ENCODE measurements at places on chromosomes 12 and 14.

DNA sequence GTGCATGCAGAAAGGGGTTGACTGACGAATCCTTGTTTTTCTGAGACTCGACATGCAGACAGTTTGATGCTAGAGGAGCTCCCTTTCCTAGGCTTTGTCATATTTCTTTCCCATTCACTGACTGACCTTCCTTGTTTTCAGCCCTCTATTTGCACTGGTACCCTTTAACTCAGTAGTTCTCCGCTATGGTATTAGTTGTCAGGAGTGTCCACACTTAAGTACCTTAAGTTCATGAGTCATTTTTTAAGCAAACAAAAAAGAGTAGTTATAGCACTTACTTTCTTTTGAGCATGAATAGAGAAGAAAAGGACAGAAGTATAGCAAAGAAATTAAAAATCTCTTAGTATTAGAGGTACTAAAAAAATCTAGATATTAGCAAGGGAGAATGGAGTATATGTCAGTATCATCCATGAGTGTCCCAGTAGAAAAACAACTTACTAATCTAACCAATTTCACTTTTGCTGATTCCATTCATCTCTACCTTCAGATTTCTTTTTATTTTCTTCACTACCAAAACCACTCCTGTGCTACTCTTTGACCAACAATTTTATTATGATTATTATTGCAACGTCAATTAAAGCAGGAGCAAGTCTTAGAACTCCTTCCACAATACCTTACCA, 8.3 kb downstream of the ATP2B1 start:
- no peak for DNase-seq

DNA sequence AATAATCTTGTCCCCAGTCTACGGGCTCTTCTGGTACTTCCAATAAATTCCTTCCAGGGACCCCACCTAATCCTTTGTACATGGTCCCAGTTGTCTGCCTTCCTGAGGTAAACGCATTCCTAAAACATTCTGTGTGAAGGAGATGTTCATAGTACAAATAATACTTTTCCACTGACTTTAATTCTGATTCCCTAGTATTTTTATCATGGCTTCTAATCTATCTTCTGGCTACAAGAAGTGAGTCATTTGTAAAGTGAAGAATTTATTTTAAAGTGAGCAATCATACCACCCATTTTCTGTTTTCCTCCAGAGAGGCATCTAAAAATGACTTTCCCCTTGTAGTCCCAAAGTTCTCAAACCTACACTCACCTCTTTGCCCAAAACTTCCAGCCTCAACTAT, 65.9 kb upstream of the NUDT4 start:
- DNase-seq = no peak

DNA sequence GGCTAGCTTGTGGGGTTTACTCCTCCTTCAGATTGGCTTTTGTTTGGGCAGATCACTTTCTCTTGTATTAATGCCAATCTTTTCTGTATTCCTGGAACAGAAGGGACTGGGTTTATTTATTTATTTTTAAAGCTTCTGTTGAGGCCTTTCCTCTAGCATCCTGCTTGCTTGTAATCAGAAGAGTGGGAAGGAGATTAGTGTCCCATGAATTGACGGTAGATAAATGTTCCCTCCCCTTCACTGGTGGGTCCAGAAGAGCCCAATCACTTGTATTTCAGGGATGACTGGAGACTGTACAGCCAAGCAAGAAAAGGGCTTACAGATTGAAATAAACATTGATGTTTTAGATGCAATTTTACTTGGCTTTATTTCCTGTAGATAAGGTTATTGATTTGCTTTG, 71.0 kb downstream of the LIN52 start:
- no peak for DNase-seq

DNA sequence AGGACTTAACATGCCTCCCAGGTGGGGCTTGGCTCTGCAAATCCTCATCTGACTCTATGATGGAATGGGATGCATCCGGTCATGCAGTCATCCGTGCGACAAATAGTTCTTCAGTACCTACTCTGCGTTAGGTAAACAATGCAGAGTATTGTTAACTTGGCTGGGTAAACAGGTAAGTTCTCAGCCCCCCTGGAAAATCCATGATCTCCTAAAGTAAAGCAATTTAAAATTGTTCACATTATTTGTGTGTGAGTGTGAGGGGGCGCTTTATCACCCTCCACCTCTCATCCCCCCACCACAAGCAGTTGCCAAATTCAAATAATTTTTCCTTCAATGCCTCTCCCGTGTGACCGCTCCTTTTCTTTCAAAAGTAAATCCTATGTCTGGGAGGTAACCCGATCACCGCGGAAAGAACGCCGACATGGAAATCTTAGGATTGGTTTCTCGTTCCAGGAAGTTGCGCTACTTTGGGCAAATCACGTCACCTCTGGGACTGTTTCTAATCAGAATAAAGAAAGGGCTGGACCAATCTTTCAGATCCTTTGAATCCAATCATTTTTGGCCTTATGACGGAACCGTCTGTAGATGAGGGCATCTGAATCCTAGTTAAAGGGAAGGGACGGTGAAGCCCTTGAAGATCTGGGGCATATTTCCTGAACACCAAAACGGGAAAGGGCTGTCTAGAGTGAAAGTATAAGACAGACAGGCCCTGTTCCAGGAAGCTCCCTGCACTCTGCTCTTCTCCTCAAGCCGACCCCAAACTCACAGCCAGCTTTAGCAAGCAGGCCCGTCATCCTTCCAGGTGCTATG, 44.0 kb upstream of the SINHCAF start:
- no peak for DNase-seq

GRCh38 chr12:55653031-55653430, 16.3 kb downstream of the OR10P1 start:
- no peak for DNase-seq

DNA sequence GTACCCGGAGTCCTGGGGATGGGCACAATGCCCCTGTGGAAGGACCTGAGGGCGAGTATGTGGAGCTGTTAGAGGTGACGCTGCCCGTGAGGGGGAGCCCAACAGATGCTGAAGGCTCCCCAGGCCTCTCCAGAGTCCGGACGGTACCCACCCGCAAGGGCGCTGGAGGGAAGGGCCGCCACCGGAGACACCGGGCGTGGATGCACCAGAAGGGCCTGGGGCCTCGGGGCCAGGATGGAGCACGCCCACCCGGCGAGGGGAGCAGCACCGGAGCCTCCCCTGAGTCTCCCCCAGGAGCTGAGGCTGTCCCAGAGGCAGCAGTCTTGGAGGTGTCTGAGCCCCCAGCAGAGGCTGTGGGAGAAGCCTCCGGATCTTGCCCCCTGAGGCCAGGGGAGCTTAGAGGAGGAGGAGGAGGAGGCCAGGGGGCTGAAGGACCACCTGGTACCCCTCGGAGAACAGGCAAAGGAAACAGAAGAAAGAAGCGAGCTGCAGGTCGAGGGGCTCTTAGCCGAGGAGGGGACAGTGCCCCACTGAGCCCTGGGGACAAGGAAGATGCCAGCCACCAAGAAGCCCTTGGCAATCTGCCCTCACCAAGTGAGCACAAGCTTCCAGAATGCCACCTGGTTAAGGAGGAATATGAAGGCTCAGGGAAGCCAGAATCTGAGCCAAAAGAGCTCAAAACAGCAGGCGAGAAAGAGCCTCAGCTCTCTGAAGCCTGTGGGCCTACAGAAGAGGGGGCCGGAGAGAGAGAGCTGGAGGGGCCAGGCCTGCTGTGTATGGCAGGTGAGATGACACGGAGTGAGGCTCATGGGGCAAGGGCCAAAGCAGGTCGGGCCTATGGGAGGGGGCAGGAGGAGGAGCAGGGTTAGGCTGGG, 4.5 kb downstream of the ARHGEF40 start:
- no peak for DNase-seq

GRCh38 chr12:117966511-117966910, 2.3 kb downstream of the KSR2 start:
- DNase-seq = no peak

GRCh38 chr12:132329036-132329719, at the start of gene GALNT9:
Gene GALNT9, minus strand, starts transcription at chr12:132329589. Its CDS starts 386 bp downstream, at chr12:132329203.
- DNase-seq = no peak

GRCh38 chr14:94038510-94038909, 12.4 kb downstream of the OTUB2 start:
- no peak for DNase-seq

GRCh38 chr14:61322011-61322798, 826 bp downstream of the PRKCH start:
- DNase-seq = no peak

DNA sequence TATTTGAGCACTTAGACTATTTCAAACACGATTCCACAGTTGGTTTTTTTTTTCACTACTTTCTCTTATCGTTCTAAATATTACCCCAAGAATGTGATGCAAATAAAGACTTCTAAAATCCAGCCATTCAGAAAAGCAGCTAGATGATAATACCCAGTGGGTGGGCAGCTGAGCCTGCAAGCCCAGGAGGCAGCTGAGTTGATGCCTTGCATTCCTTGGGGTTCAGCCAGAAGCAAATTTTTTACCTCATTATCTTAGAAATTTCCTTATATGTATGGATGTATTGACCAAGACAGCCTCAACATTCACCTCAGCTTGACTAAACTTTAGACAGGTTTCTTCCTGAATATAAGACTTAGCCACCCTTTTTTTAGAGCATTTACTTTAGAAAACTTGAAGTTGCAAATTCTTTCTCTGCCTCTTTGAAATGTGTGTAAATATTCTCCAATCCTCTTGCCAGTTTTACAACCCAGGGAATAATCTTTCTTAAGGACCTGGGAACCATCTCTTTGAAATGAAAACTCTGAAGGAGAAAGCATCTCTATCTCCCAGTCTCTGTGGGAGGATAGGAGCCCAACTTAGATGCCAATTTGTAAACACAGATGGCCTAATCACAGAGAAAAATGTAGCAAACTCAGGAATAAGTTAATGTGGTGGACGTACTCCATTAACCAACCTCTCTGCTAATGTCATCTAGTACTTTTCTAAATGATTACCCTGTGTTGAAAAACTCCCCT, 52.2 kb upstream of the ANP32D start:
- DNase-seq = no peak

GRCh38 chr12:26112703-26113147, 12.1 kb downstream of the BHLHE41 start:
- no peak for DNase-seq

DNA sequence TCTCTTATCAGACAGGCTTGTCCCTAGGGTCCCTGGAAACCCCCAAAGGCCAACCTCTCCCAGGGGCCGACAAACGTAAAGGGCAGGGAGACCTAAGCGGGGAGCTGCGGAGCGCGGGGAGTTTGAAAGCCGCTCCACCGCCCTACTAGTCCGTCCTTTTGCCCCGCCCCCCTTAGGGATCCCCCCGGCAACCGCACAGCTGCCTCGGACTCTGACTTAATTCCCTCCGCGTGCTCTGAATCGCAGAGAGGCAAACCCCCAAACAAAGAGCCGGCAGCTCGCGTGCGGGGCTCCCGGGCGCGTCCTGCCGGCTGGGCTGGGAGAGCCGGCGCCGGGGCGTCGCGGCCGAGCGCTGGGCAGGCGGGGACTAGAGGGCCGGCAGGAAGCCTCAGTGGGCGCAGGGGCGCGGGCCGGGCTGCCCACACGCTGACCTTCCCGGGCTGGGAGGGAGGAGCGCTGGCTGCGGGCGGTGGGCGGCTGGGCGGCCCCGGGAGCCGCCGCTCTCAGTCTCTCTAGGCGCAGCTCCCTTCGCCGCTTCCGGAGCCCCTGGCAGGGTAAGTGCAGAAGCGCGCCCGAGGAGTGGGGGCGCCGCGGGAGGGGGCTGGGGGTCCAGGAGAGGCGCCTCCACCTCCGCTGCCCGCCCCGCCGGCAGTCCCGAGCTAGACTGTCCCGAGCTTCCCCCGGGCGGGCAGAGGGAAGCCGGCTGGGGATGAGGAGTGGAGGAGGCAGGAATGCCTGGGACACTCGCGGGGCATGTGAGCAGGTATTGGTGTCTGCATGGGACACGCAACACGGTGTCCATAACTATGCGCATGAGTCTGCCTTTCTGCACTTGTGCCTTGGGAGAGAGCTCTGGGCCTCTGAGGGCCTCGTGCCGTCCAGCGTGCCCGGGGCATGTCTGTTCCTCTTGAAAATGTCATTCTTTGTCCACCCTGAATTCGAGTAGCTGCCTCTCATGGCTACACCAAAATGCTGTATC, at the start of gene TSPAN11:
TSS of gene TSPAN11 (plus strand) at position 506 of the 979 bp plus-strand sequence. CDS start 27,244 bp downstream, outside the sequence.
- DNase-seq = no peak

- DNase-seq = no peak
Observed at GRCh38 chr14:76136476-76137110, 15.1 kb upstream of the GPATCH2L start.

DNA sequence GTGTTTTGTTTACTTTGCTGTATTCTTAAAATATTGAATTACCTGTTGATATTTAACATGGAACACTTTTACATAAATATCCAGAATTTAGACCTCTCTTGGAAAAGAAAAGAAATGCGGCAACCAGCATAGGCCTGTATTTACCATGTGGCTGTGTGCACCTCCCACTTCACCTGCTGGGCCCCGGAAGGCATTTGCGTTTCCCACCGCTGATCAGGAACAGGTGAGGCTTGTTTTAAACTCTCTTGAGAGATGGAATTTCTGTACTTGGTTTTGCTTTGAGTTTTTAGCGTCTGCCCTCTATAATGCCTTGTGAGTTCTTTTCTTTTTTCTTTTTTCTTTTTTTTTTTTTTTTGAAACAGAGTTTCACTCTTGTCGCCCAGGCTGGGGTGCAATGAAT, 124.2 kb downstream of the GLT1D1 start:
- DNase-seq = no peak

GRCh38 chr12:89999699-90000505, 291.3 kb upstream of the ATP2B1 start:
- no peak for DNase-seq

- DNase-seq = no peak
Observed at GRCh38 chr14:29536886-29537511, 390.6 kb downstream of the PRKD1 start.

GRCh38 chr12:10031771-10032175, 1.3 kb downstream of the CLEC9A start:
- DNase-seq = no peak

DNA sequence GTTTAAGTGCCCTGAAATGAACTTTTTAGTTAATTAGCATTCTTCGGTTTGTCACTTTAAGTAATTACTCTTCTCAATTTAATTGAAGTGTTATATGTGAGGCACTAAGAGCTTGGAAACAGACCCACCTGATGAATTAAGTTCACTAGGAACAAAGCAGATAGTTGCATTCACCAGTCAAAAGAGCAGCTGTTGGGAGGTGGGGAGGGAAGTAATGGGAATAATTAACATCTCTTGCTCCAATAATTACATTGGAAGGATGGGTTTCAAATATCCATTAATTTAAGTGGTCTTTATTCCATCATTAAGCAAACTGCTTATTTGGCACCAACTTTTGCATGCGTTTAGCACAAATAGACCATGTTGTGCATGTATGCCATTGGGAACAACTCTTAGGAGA, 667.2 kb downstream of the GALC start:
- DNase-seq = no peak

- no peak for DNase-seq
Observed at GRCh38 chr12:28340261-28341045, 150.2 kb downstream of the CCDC91 start.
